ENCODE measurements at places on chromosomes 13 and 19.

GRCh38 chr13:90591927-90592268 is 755.6 kb upstream of the MIR17HG start:
- DNase-seq, result no peak

DNA sequence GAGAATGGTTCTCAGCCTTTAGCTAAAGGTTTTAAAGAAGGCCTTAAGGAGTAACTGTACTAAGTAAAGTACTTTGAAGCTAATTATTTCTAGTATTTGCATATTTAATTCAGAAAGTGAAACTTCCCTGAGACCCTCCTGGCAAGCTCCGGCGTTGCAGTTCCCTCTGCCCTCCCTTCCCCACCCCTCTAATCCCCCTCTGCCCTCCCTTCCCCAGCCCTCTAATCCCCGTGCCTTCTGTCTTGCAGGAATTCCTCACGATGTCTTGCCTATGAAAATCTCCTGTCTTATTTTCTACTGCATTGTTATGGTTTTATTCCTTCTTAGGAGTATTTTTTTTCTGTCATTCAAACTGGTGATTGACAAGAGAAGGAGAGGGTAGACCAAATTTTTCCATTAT is 236.9 kb downstream of the COL4A1 start:
- no peak for DNase-seq

DNA sequence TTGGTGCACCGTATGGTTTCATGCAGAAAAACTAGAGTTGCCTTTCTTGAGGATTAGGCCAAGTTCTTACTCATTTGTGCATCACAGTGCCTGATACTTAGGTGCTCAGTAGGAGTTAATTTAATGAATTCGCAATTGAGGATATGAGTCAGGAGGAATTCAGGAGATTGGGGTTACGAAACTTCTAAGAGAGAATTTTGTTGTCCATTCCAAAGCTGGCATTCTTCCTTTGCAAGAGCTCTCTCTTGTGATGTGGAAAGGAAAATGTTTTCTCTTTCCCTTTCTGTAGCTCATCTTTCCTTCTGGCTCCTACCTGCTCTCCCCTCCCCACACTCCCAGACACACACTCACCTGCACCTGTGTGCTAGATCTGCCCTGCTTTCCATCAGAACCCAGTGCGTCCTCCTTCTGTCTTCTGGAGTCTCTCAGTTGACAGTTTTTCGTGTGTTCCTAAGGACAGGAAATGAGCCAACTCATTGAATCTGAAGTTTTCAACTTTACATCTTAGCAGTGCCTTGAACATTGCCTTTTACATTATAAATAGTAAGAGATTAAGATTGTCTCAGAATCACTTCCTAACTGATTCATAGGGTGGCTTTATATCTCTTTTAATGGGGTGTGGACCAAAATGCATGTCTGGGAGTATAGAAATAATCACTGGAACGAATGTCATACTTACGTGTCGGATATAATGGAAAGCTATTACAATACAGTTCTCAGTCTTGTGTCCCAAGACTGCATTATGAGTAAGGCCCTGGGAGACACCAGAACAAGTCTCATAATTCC is 19.7 kb upstream of the ERCC5 start:
- no peak for DNase-seq

DNA sequence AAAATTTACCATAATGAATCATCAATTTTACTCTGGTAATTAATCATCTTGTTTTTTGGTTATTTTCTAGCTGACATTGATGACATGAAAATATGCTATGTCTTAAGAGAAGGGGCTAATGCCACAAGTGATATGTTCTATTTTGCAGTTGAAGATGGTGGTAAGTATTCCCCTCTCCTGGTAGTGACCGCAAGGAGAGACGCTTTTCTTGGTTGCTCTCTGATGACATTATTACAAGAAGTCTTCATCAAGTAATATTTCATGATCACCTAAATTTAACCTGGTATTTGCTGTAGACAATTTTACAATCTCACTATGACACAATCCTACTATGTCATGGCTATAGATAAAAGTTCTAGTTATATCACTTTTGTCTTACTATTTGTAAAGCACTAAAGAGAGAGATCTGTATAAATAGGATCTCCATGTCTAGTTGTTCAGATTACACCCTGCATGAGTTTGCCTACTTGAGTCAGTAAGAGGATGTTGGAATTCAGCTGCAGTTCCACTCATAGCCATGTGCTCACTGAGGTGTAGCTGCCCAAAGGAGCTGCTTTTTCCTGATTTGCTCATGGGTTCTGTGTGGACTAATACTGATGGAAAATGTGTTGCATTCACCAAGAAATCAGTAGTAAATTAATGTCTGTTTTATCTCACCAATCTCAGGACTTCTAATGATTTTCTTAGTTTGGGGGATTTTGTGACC is 10.9 kb downstream of the FREM2 start:
- DNase-seq, result no peak

GRCh38 chr19:46753420-46754155 is 7.3 kb upstream of the STRN4 start:
- peak; percentile 50 for DNase-seq

GRCh38 chr13:52931131-52931530 is 82.7 kb upstream of the PCDH8 start:
- no peak for DNase-seq

- DNase-seq, result peak; percentile 80
Observed at GRCh38 chr19:16587833-16588823, 15.9 kb upstream of the SLC35E1 start.

DNA sequence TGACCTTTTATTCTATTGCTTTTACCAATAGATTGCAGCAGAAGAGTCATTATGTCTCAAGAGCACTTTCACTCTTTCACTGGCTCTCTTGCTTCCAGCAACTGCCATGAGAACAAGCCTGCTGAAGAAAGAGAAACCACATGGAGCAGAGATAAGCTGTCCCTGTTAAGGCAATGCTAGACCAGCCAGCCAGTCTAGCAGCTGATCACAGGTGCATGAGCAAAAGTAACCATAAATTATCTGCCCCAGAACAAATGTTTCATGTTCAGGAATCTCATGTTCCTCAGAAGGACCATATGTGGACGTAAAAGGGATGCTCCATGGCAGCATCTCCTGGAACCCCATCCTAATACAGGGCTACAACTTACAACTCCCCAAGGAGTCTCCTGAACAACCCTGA is 20.4 kb upstream of the DCLK1 start:
- DNase-seq, result no peak

DNA sequence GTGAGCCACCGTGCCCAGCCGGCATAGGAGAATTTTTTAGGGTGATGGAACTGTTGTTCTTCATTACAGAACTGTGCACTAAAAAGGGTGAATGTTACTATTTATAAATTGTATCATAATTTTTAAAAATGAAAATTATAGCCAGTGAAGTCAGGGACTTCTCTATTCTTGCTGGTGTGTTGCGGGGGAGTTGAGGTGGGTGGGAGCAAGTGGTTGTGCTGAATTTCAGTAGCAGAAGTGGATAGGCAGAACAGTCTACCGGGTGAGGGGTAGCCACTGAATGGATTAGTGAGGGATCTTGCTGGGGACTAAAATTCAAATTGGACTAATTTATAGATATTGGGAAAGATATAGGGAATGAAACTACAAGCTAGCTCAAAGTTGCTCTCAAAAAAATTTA is 74.0 kb downstream of the CAB39L start:
- no peak for DNase-seq

DNA sequence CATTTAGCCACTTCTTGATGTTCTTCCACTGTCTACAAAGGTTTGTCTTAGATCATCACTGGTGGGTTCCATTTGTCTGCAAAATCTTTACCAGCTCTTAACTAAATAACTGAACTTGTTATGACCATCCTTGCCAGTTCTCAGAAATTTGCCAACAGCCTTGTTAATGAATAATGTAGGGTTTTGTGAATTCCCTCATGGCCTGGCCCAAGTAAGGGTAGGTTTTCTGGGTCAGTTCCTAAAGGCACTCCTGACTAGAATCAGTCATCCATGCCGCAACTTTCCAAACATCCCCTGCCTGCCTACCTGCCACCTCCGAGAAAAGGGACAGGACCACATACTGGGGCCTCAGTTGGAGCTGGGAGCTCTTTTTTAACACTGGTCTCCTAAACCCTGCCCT is 4.0 kb downstream of the COL4A1 start:
- no peak for DNase-seq

- peak; percentile 37 for DNase-seq
Observed at GRCh38 chr13:49113526-49114286, 106.4 kb upstream of the MLNR start.

DNA sequence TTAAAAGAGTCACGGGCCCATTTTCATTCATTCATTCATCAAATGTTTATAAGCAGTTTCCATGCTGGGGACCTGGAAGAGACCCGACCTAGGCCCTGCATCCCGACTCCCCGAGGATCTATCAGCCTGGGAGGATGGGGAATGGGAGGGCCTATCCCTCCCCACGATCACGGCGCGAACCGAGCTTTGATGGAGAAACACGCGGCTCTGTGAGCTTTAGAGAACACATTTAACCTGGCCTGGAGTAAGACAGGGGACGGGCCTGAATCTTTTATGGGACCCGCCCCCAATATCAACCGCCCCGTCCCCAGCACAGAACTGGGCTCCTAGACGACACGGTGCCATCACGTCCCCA is 875 bp upstream of the EVI5L start:
- no peak for DNase-seq

DNA sequence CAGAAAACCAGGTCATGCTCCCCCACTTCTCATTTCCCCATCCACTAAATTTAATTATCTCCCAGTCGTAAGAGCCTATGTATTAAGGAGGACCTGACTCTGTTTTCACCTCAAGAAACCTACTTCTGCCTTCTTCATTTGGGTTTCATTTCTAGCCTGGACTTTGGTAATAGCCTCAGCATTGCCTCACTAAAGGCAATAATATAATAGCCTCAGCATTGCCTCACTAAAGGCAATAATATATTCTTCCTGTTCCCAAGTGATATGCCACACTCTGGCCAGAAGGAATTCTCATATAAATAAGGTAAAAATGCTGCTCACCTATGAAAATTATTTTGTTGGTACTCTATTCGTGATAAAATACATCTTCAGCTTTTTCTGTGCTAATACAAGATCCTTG is 993.9 kb downstream of the EFNB2 start:
- DNase-seq, result no peak

DNA sequence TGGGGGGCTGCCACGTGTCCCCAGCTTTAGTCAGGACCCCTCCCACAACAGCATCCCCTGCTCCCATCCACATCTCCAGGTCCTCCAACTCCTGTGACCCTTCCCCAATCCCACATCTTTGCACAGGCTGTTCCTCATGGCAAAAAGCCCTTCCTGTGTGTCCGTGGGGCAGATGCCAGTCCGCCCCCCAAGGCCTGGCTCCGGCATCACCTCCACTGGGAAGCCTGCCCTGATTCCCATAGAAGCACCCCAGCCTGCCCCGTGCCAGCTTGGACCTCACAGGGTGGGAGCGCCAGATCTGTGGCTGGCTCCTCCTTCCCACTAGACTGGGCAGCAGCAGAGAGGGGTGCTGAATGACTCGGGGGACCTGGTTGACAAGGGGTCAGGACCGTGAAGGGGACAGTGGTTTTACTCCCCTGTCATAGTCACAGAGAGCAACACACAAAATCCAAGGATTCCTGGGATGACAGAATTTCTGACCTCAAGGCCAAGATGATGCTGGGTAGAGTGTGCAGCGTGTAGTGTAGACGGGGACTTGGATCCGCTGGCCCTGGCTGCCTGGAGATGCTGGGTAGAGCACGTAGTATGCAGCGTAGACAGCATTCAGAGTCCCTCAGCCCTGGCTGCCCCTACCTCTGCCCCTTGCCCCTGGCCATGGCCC is 13.3 kb downstream of the KLF2 start:
- DNase-seq, result no peak

DNA sequence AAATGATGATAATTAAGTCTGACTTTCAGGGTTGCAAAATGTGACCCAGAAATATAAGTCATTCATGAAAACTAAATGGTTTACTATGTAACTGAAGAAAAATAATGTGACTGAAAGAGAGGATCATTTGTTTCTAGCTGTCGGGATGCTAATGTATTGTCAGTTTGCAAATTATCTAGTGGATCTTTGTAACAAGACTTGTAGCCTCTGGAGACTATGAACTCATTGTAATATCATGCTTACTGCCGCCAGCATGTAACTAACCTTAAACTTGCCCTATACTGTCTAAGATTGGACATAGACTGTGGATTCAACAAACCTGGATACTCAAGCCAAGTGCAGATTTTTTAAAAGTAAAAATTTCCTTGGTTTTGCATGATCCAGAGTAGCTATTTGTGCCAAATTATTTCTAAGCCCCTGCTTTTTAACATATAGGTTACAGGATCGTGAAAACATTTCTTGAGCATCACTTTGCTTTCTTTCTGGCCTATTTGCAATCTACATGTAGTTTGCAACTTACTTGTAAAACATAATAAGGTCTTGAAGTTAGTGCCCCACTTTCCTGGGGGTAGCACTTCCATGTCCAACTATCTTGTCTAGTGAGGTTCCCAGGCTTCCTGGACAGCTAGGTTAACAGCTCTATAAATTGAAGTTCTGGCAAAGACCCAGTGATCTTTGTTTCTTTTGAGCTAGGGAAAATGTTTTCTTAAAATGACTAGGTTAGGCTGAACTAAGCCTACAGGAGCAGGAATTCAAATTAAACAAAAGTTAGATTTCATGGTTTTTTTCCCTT is 3.3 kb upstream of the POSTN start:
- DNase-seq, result no peak

DNA sequence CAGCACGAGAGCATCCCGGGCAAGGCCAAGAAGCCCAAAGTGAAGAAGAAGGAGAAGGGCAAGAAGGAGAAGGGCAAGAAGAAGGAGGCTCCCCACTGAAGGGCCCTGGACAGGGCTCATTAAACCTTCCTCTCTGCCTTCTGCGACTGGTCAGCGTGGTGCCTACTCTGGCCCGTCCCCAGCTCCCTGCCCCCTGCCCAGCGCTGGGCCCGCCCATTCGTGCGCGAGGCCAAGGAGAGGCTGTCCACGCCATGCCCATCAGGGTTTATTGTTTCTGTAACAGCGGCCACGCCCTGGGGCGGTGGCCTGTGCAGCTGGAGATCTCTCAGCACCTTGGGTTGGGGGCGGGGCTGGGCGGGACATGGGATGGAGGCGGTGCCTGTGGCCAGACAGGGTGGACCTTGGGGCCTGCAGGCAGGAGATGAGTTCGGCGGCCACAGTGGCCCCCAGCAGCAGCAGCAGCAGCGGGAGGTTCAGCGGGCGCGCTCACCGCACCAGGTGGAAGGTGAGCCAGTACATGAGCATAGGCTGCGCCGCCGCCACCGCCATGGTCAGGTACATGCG is 897 bp downstream of the C19orf33 start:
- DNase-seq, result no peak

DNA sequence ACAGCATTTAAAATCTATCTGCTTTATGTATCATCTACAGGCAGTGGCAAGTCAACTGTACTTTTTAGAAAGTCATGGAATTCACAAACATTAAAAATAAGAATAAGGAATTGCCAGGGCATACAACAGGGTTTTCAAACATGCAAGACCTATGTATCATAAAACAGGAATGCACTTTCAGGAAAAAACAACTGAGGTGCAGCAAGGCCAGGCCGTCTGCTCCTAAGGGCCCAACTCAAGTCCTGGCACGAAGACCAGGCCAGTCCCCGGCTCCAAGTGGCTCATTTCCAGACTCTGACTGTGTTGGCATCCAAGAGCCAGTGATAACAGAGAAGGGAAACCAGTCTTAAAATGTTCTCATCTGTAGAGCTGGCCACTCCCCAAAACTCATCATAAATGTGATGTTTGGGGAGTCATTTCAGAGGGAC is 7.1 kb downstream of the RFX2 start:
- no peak for DNase-seq

- DNase-seq, result no peak
Observed at GRCh38 chr13:65063753-65064152, 2166.4 kb downstream of the PCDH9 start.
